NCI-H226 (cell line): ENCODE measurements at places on chromosomes 1 and 21.

GRCh38 chr1:3038571-3039181, 17.4 kb downstream of the ACTRT2 start:
- no peak for DNase-seq

DNA sequence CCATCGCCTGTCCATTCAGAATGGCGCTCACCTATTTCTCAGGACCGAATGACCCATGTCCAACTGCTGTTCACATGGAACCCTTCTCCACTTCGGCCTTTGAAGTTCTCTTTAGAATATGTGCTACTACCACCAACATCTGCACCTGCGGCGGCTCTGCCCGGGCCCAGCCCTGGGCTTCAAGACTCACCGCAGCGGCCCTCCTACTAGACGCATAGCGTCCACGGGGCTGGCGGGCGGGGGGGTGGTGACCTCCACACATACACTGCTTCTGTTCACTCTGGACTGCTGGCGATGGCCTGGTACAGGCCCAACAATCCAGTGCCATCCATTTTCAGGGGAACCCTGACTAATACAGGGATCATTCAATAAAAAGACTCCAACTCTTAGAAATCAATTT, 394.2 kb downstream of the VAV3 start:
- DNase-seq: no peak

DNA sequence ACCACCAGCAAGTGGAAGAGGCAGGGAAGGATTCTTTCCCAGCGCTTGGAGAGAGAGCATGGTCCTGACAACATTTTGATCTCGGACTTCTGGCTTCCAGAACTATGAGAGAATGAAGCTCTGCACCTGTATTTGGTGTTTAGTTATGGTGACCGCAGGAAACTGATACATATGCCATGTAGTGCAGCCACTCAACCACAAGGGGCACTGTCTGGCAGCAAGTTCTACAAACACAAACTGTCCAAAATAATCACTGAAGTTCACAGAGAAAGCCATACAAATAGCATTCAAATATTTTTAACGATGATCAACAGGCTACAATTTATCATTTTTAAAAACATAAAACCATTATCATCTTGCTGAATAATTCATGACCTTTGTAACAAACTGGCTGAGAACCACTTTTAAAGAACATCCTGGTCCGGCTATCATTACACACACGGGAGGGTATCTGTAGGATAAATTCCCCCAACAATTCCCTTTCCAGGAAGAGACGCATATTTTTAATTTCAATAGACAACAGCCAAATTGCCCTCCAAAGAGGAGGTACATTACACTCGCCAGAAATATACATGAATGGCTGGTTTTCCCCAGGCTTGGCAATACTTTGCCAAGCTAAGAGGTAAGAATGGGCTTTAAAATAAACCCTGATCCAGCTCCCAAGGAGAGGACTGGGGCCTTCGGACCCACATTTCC, 9.2 kb upstream of the CBR3 start:
- DNase-seq: peak; percentile 22

DNA sequence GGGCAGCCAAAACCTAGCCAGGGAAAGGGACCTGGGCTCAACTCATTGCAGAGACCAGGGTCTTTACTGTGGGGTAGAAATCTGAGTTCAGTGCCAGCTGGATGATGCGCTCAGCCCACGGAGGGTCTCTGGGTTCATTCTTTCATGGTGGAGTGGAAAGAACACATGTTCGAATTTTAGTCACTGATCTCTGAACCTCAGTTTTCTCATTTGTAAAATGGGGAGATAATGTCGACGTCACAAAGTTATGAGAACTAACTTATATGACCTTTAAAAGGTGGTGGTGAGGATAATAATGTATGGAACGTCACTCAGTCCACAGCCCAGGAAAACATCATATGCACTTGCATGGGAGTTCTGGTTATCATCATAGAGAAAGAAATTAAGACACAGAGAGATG, 1.2 kb upstream of the TAL1 start:
- no peak for DNase-seq

- no peak for DNase-seq
These were observed 52.9 kb upstream of the RGS1 start for GRCh38 chr1:192522673-192523072.

- DNase-seq: peak; percentile 22
These were observed 36.6 kb downstream of the GJA5 start for GRCh38 chr1:147723691-147724323.

GRCh38 chr1:225919906-225920305, 4.1 kb downstream of the PYCR2 start:
- peak; percentile 44 for DNase-seq

- DNase-seq: no peak
These were observed 15.7 kb upstream of the LUZP1 start for GRCh38 chr1:23184212-23184934.

GRCh38 chr1:40394491-40395172, 21.1 kb downstream of the SMAP2 start:
- DNase-seq: no peak

DNA sequence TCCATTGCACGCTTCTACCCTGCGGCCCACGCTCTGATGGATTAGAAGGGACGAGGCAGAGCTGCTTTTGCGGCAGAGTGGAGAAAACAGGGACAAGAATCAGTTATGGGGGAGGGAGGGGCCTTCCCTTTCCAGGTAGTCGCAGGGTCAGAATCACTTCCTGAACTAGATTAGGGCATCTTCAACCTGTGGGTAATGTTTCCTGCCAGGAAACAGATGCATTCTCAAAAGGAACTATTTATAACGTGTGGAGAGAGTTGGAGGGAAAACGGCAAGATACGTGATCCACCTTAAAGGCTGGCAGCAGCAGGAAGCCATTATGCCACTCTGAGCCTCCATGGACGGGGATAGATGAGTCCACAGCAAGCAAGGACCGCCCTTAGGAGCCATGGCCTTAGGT, 59.9 kb upstream of the CNTN2 start:
- DNase-seq: no peak

DNA sequence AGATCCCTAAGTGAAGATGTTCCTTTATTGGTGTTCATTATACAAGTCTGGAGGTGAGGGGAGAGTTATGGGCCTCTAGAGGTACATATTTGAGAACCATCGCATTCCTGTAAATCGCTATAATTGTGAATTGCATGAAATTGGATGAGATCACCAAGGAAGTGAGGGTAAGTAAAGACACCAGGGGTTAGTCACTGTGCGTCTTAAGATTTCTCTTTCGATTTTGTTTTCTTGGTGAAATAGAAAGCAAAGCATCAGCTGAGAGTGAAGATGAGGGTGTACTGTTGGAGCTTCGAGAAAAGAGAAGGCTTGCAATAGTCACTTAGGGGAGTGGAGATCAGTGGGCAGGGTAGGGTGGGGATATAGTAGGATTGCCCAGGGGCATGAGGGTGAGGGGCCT, 82.1 kb downstream of the RAVER2 start:
- DNase-seq: no peak

GRCh38 chr1:233373226-233373625, 45.7 kb downstream of the MAP3K21 start:
- DNase-seq: no peak

GRCh38 chr1:51247022-51247421, 10.9 kb downstream of the RNF11 start:
- DNase-seq: no peak

GRCh38 chr1:209611771-209612570, 28.5 kb downstream of the CAMK1G start:
- DNase-seq: no peak

GRCh38 chr1:203367057-203367456, 16.1 kb upstream of the FMOD start:
- DNase-seq: no peak

GRCh38 chr1:29200906-29201594, 19.4 kb upstream of the SRSF4 start:
- DNase-seq: no peak

DNA sequence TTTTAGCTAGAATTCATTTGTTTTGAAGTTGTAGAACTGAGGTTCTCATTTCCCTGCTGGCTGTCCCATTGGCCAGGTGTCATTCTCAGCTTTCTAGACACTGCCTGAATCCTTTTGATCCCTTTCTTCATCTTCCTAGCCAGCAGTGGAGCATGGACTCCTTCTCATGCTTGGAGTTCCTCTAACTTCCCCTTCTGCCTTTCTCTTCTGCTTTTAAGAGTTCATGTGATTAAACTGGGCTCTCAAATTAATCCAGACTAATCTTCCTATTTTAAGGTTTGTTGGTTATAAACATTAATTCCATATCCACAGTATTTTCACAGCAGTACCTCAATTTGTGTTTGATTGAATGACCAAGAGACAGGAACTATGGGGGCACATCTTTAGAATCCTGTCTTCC, 52.3 kb downstream of the ADAMTS5 start:
- DNase-seq: no peak

DNA sequence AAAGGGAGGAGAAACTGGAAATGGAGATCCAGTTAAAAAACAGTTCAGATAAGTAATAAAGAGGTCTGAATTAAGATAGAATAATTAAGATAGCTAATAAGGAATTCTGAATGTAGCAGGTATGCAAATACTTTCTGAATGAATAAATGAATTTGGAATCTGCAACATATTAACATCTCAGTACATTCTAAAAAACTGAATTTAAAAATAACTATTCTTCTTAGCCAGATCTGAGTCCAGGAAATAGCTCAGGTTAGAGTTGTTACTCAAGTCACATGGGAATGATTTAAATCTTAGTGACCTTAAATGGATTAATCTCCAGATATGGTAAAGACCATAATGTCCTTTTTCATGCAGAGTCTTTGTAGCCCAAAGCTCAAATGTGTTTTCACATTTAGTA, 51.2 kb downstream of the EYA3 start:
- no peak for DNase-seq

DNA sequence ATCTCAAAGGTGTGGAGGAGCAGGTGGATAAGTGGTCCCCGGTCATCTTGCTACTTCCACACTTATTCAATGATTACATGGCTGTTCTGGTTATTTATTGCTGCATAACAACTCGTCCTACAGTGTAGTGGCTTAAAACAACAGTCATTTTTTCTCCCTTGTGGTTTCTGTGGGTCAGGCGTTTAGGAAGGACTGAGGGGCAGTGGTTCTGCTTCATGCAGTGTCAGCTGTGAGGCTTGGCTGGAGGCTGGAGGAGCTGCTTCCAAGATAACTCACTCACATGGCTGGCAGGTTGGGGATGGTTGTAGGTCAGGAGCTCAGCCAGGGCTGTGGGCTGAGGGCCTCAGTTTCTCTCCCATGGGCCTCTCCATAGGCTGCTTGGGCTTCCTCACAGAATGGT, 5.9 kb upstream of the SLC6A17 start:
- DNase-seq: no peak

GRCh38 chr1:14604414-14604813, 5.9 kb downstream of the KAZN start:
- DNase-seq: no peak

- DNase-seq: no peak
These were observed 1.1 kb upstream of the PSMG1 start for GRCh38 chr21:39184050-39184980.

- no peak for DNase-seq
These were observed 41.9 kb upstream of the LRP8 start for GRCh38 chr1:53369761-53370160.

DNA sequence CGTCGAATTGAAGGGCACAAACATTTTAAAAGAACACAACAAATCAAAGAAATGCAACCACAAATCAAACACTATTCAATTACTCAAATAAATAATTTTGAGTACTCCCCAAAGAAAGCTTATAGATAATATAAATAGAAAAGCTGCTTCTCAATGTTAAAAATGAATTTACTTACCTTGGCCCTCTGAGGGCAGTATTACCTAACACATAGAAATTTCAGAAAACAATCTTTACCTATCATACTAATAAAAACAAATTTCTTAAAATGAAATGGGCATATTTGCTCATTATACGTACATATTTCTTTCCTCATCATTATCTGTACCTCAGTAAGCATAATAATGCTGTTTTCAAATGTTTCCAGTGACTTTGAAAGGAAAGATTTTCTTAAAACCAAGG, 141.8 kb downstream of the AKT3 start:
- no peak for DNase-seq

- peak; percentile 1 for DNase-seq
These were observed 50.2 kb downstream of the DENND1B start for GRCh38 chr1:197725044-197725443.

GRCh38 chr1:59219916-59220315, 77.0 kb upstream of the FGGY start:
- no peak for DNase-seq

- DNase-seq: no peak
These were observed 15.9 kb upstream of the ELOA start for GRCh38 chr1:23727362-23727811.

DNA sequence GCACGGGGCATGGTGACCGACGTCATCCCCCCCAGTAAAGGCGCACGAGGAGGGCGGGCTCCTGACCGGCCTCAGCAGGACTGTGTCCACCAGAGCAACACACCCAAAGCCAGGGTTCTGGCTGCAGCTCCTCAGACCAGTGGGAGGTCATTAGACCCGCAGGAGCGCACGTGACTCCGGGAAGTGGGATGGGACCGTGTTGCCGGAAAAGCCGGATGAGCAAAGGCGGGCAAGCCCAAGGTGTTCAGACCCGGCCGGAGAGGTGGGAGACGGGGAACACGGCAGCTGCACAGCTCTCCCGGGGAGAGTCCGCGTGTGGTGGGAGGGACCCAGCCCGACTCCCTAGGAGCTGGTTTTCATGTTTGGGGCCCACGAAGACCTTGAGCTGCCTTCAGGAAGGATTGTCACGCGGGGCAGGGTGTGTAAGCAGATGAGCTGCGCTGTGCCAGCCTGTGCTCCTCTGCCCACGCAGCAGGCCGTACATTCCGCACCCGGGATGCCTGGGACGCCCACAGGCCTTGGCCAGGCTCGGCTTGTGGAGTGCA, 20.6 kb upstream of the TRAPPC10 start:
- no peak for DNase-seq

- peak; percentile 33 for DNase-seq
These were observed 3.1 kb downstream of the CCDC190 start for GRCh38 chr1:162857850-162858249.
